ENCODE measurements at places on chromosomes 2 and 18.

- DNase-seq, result no peak
These were observed 303.6 kb downstream of the NDUFA10 start for GRCh38 chr2:239721531-239721930.

DNA sequence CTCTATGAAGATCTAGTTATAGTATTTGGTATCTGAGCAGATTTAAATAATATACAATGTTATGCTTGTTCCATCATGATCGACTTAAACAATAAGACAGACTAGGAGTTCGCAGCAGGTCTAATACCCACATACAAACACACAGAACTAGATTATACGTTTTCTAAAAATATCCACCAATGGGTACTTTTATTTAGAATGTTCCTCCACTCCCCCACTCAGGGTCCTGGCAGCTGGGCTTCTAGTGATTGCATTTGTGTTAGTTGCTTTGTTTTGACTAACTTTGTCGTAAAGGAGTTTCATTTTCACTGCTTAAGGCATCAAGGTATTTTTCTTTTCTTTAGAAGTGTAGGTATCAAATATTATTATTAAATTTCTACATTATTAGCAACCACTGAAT is 91.4 kb downstream of the RPRM start:
- no peak for DNase-seq

- peak; percentile 63 for DNase-seq
These were observed at the start of gene ABCB6 for GRCh38 chr2:219218732-219219701. Gene ABCB6 (minus strand): TSS chr2:219218958. CDS start chr2:219218673, 285 bp downstream.

DNA sequence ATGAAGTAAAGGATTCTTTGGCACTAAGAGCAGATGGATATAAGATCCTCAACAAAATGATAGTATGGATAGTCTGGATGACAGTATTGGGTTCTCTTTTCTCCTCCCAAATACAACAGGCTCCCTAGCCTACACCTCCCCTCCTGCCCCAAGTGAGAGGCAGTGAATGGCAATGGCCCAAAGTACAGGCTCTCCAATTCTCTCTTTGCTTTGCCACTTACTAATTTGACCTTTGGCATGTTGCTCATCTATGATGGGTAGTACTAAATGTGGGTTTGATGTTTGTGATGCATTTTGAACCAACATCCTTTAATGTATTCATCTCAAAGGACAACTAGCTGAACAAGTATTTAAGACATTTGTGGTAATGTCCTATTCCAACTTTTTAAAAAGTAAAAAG is 65.9 kb downstream of the EIF5B start:
- DNase-seq, result no peak

DNA sequence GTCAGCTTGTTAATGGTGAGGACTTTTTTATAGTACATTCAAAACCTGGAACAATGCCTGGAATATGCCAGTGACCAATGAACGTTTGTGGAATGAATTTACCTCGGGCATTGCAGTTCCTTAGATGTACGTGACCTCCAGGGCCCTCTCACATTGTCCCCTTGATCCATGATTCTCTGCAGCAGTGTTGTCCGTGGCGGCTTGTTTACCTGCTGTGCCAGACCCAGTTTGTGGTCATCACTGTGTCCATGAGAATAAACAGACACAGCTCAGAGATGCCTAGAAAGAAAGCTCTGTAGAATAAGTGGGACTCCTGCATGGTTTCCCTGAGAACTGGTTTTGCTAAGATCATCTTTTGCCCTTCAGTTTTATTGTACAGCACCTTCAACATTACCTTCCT is 1132.2 kb downstream of the DPP10 start:
- DNase-seq, result no peak

GRCh38 chr2:105796131-105796638 is 51.5 kb downstream of the NCK2 start:
- no peak for DNase-seq

DNA sequence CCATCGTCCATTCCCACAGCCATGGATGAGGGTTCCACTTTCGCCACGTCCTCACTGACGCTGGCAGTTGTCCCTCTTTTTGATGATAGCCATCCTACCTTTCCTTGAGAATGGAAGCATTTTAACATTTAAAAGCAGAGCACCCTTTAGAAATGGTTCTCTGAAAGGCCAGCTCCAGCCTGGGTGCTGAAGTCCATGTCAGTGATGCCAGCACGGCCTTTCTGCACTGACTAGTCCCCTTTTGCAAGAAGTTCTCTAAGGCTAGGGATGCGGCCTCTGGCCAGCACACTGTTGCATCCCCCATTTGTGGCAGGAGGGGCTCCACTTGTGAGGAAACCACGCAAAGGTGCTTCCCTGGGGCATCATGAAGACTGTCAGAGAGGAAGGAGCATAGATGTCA is 203.5 kb downstream of the MGAT5 start:
- no peak for DNase-seq

DNA sequence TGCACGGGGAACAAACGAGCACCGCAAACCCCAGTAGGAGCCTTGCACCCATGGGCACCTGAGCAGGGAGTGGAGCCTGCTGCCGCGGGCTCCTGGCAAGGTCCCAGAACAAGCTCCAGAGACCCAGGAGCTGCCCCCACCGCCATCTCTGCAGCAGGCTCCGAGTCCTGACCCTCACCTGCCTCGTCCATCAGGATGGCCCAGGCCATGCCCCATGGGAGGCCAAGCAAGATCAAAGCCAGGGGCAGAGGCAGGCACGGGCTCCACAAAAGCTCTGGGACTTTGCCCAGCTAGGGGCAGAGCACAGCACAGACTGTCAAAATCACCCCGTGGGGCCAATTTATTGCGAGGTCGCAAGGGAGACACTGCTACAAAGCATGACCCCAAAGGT is 43.6 kb downstream of the GPC1 start:
- DNase-seq, result no peak

DNA sequence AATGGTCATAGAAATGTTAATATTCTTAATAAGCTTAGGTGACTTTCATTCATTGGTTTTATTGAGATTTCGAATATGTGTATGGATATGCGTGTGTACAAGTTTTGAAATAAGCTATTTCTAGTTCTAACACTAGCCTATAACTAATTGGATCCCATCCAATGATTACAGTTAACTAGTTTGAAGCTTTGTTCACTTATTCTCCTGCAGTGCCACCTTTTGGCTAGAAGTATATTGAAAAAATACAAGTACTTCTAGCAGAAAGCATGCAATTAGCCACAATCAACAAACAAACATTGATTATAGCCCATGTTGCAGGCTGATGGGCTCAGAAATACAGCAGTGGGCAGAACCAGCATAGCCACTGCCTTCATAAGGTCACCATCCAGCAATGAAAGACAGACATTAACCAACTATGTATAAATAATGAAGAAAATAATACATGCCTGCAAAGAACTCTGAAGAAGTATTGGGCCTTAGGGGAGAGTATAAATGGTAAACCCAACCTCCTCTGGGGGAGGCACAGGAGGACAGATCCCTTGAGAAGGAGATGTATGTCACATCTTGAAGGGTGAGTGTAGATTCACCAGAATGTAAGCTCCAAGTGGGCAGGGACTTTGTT is 5.1 kb upstream of the PIEZO2 start:
- DNase-seq, result peak; percentile 30

GRCh38 chr2:72034353-72035095 is 113.1 kb downstream of the CYP26B1 start:
- DNase-seq, result no peak

DNA sequence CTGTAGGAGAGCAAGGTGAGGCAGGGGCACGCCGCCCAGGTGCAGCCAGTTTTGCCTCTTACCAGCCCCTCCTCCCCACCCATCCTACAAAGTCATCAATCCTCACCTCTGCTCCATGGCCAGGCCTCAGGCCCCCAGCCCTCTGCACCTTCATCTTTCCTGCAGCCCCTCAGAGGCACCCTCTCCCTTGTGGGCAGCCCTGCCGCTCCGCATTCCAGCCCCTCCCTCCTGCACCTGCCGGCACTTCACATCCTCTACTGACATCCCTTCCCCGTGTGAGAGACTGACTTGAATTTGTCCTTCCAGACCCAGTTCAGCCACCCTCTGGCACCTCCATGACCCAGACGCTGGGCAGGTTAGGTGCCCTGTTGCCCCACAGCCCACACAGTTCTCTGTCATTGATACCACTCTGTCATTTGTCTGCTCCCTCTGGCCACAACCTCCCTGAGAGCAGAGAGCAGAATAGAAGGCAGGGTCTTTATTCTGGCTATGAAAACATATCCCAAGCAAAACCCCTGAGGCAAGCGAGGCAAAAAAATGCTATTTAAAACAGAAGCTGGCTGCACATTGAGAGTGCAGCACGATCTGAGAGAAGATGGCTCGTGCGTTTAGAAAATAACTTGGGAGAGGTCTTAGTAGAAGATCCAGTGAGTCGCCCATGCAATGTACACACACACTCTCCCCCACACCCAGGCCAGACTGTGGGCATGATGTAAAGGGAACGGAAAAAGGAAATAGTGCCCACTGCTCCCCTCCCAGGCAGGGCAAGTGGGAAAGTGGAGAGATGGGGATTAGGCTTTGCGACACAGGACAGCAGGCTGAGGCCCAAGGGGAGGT is 25.9 kb downstream of the SDC1 start:
- no peak for DNase-seq

DNA sequence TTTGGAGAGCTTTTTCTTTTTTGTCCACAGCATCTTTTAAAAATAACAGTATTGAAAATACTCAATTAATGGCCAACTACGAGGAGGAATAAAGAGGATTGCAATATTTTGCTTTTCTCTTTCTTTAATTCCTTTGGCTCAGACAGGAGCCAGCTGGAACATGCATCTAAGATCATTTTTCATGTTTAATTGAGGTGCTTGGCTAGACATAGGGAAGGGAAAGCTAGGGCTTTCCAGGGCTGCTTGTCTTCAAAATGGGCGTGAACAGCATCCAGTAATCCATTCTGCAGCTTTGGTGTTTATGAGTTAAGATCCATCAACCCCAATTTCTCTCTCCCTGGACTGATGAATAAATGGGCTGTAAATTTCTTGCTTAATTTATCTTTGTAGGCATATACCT is 323.0 kb downstream of the PTPRM start:
- DNase-seq, result no peak

DNA sequence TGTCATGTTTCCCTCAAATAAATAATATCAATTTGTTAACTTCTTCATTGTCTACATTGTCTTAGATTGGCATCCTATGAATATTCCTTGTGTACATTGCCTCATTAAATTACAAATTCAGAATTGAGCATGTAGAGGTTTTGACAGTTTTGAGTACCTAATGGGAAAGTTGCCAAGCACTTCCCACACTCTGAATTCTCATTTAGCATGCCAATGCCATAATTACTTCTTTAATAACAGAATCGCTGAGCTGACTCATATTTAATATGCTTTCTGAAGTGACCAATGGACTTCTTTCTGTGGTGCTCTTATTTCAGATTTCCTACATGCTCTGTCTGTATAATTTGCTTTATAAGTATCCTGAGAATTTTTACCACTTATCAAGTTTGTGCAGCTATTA is 114.4 kb upstream of the NOL4 start:
- no peak for DNase-seq

- no peak for DNase-seq
These were observed 68.9 kb upstream of the STPG4 start for GRCh38 chr2:47223980-47224379.

- no peak for DNase-seq
These were observed 42.1 kb upstream of the GALR1 start for GRCh38 chr18:77207540-77207939.

- no peak for DNase-seq
These were observed 106.3 kb downstream of the ACVR1 start for GRCh38 chr2:157769856-157770255.

DNA sequence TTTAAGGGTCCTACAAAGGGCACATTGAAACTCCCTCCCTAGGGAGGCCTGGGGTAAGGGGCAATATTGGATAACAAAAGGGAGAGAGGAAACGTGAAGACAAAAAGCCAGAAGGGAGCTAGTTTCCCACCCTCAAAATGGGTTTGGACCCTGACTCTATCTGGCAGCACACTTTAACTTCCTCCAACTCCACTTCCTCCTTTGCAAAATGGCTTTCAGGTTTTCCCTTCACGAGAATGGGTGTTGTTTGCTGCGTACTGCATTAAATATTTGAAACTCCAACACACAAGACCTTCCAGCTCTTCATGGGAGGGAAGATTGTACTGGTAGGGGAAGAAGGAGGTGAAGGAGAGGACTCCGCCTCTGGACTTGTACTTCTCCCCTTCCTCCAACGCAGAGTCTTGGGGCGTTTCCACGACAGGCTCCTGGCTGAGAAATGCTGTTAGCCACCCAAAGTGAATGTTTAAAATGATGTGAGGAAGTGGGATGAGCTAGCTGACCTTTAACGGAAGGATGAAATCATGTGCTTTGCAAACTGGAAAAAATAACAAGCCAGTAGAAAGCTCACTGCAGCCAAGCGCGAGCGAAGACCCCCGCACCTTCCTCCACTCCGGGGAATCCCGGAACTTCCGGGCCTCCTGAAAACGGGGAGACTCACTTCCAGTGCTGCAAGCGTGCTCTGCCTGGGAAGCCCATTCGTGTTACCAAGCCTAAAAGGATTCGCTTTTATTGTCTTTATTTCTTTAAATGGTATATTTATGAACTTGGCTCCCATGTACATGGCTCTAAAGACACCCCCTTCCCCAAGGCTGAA is 85.6 kb downstream of the VIT start:
- no peak for DNase-seq

GRCh38 chr2:169077674-169078240 is 8.4 kb downstream of the DHRS9 start:
- DNase-seq, result no peak

- DNase-seq, result no peak
These were observed 3.7 kb downstream of the CACNB4 start for GRCh38 chr2:152095146-152095545.

DNA sequence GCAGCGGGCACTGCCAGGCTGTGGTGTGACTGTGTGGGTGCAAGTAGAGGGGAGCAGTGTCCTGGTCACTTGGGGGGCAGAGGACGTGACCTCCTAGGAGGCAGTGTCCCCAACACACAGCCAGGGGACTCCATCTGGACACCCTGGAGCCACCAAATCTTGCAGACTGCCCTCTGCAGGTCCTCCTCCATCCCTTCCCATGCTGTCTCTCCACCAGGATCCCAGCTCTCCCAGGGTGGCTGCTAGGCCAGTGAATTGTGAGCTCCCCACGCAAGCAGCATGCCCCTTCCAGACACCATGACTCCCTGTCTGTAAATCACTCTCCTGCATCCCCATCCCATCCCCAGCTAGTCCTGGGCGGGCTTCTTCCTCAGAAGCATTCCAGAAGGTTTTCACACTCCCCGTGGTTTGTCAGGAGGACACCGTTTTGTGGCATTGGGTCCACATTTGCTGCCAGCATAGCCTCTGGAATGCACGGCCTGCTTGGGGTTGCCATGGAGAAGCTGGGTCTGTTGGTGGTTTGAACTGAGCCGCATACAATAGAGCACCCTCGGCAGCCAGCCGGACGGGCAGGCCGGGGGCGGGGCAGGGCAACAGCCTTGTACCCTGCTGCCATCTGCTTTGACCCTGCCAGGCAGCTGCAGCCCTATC is 210.7 kb downstream of the KLHL29 start:
- no peak for DNase-seq

DNA sequence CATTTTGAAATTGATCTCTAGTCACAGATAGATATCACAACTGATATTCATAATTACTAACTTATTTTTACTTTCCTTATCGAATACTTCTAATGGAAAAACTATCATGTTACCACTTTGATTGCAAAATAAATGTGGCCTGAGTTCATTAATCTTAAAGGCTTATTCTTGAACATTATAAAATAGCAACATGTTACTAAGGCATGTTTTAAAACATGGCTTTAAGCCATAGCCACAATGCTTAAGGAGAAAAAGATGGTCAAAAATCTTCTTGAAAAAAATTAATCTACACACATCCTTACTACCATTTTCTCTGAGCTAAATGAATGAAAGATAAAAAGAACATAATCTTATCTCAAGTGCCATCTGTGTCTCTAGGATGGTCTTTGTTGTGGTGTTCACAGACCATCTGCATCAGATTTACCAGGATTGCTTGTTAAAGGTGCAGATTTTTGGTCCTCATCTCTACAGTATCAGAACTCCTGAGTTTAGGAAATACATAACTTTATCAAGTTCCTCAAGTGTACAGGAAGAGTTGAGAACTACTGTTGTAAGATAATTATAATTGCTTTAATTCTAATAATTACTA is 15.3 kb downstream of the MTX2 start:
- DNase-seq, result no peak

Measured in GM12878 (cell line).